ENCODE measurements at places on chromosomes 13 and 19.

DNA sequence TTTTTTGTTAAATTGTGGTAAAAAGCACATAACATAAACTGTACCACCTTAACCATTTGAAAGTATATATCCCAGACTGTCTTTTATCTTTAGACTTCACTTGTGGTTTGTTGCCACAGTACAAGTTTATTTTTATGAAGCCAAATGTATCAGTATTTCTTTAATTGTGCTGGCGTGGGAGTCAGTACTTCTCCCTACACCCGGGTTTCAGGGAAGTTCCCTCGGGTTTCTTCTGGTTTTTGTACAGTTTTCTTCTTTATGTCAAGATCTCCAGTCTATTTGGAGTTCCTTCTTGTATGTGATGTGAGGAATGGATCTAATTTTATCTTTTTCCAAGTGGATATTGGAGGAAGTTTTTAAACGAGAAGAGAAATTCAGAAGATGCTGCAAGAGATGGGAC lies 20.5 kb downstream of the CCDC8 start:
- no peak for DNase-seq

DNA sequence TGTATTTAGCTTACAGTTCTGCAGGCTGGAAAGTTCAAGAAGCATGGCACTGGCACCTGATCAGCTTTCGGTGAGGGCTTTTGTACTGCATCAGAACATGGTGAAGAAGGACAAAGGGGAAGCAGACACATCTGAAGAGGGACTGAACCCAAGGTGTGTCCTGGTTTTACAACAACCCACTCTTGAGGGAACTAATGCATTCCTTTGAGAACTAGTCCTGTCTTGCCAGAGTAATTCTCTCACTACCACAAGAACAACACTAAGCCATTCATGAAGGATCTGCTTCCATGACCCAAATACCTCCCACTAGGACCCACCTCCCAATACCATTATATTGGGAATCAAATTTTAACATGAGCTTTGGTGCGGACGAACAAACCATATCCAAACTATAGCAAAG lies 93.6 kb downstream of the RFC3 start:
- no peak for DNase-seq

DNA sequence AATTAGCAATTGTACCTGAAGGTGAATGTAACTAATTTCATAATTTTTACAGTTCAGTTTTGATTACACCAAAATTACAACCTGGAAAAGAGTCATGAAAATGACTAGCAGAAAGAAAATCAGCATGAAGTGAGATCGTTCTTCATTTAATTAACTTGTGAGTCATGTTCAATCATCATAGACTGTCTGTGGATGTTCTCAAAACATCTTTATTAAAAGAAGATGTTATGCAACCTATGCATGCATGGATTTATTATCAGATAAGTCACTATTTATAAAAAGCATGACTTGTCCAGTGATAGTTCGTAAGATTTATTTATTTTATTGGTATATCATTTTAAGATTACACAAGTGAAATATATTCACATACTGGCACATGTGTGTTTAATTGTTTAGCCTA lies 245.9 kb downstream of the ITGBL1 start:
- no peak for DNase-seq

DNA sequence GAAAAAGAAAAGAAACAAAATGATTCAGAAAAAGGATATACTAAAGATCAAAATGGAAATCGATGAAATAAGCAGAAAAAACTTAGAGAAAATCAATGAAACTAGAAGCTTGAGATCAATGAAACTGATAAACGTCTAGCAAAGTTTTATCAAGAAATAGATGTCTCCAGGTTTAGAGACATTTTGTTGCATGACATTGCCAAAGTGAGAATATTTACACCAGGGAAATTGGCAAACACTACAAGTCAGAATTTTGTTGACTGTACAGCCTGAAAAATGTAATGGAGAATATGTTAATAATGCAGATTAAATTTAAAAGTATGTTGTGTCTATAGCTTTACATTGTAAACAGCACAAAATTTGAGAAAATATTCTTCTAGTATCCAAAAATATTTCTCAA lies 5.3 kb upstream of the ZNF599 start:
- DNase-seq = no peak

DNA sequence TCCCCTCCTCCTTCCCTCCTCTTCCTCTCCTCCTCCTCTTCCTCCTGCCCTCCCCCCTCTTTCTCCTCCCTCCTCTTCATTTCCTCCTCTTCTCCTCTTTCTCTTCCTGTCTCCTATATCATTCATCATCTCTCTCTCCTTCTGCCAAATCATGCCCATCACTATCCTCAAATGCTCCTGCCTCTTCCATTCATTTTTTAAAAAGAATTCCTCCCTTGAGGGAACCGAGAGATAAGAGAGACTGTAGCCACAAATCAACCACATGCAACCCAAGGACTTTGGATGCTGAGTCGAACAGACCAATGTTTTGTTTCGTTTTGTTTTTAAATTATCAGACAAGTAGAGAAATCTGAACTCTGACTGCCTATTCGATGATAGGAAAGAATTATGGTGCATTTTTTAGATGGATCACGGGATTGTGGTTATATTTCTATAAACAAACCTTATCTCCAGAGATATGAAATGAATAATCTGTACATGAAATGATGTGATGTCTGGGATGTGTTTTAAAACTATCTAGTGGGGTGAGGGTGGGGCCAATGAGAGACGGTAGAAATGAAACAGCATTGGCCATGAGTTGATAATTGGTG lies 9.5 kb upstream of the ZNF541 start:
- DNase-seq = no peak

GRCh38 chr19:33823341-33823740 lies 26.7 kb downstream of the KCTD15 start:
- no peak for DNase-seq

GRCh38 chr13:114027046-114027715 lies 53.3 kb upstream of the C13orf46 start:
- no peak for DNase-seq

- no peak for DNase-seq
These were observed 398.9 kb downstream of the GPC6 start for GRCh38 chr13:93625536-93625935.

DNA sequence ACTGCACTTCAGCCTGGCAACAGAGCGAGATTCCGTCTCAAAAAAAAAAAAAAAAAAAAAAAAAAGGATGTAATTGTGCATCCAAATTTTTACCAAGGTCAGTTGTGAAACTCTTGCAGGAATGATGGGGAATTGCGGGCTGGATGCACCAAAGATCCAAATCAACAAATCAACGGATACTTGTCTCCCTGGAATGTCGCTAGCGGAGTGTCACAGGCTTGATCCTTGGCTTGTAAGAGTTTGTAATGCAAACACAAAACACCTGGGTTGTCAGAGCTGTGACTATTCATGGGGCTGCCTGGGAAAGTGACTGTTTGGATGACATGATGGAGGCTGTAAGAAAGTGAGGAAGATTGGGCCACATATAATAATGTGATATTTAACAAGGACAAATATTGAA lies 4.2 kb downstream of the KANK3 start:
- no peak for DNase-seq

- DNase-seq = no peak
These were observed 43.3 kb downstream of the ZNF146 start for GRCh38 chr19:36258028-36258875.

- no peak for DNase-seq
These were observed 208.3 kb downstream of the OXGR1 start for GRCh38 chr13:96785986-96786385.

DNA sequence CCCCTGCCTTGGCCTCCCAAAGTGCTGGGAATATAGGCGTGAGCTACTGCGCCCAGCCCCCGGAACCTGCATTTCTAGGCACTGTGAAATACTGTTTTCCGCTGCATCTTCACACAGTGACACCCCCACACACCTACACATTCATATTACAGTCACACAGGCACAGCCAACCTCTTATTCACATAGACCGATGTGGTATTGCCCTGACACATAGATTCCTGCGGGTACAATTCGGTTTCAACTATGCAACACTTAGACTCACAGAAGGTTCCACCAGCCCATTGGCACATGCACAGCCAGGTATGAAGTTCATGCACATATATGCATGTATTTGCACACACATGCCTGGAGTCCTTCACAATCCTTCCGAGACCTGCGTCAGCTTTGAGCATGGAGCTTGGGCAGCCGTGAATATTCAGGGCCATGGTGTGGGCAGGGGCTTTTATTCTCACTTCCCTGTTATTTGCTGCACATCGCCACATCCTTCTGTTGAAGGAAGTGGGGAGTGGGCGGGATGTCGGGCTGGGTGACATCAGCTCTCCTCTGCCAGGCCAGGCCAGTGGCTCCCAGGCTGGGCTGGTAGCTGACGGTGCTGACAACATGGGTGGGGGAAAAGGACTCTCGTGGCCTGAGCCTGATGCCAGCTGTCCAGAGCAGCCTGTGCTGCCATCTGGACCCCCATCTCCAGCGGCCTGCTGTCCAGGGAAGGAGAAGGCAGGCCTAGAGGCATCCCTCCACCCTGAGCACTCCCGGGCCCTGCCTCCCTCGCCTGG lies 5.4 kb upstream of the CDC37 start:
- DNase-seq = no peak

DNA sequence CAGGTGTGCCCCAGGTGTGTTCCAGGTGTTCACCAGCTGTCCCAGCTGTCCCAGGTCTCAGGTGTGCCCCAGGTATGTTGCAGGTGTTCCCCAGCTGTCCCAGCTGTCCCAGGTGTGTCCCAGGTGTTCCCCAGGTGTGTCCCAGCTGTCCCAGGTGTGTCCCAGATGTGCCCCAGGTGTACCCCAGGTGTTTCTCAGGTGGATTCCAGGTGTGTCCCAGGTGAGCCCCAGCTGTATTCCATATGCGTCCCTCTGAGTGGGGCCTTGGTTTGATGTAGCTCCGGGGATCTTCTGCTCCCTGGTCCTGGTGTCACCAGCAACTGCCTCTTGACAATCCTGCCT lies 719 bp upstream of the GRK1 start:
- no peak for DNase-seq

DNA sequence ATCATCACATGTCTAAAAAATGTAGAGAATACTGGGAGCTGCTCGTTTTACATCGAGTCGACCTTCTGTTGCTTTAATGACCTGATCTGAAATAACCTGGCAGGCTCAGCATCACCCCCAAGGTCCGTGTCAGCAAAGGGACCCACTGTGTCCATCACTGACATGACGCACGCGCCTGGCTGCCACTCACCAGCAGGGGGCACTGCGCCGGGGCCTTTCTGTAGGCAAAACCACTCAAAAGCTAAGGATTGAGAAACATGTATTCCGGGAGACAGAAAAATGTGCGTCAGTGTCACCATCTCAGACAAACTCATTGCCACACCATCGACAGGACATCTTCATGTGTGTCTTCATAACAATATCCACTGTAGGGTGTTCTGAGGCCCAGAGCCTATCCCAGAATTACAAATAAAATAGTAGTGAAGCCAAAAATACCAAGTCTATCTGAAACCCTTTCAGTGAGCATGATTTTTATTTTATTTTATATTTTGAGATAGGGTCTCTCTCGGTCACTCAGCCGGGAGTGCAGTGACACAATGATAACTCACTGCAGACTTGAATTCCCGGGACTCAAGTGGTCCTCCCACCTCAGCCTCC lies 130.3 kb upstream of the LSM14A start:
- peak; percentile 71 for DNase-seq

- no peak for DNase-seq
These were observed 51.5 kb upstream of the GTF3A start for GRCh38 chr13:27372896-27373295.

- no peak for DNase-seq
These were observed 887 bp downstream of the SIPA1L3 start for GRCh38 chr19:37907735-37908455.

DNA sequence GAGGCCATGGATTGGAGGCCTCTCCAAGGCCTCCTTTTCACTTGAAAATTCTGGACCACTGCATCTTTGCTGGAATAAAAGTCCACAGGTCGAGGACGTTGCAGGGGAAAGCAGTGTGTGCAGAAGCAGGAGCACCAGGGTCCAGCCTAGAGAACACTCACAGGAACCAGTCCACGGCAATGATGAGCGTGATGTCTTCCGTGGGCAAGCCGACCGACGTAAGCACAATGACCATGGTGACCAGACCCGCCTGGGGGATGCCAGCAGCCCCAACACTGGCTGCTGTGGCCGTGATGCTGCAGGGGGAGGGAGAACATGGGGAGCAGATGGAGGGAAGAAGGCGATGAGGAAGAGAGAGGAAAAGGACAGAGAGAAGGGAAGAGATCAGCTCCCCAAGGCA lies 11.5 kb downstream of the OR7C2 start:
- no peak for DNase-seq

- DNase-seq = no peak
These were observed 62.8 kb upstream of the CEACAM8 start for GRCh38 chr19:42657556-42657955.

GRCh38 chr13:109436055-109436622 lies 350.2 kb downstream of the IRS2 start:
- DNase-seq = no peak

DNA sequence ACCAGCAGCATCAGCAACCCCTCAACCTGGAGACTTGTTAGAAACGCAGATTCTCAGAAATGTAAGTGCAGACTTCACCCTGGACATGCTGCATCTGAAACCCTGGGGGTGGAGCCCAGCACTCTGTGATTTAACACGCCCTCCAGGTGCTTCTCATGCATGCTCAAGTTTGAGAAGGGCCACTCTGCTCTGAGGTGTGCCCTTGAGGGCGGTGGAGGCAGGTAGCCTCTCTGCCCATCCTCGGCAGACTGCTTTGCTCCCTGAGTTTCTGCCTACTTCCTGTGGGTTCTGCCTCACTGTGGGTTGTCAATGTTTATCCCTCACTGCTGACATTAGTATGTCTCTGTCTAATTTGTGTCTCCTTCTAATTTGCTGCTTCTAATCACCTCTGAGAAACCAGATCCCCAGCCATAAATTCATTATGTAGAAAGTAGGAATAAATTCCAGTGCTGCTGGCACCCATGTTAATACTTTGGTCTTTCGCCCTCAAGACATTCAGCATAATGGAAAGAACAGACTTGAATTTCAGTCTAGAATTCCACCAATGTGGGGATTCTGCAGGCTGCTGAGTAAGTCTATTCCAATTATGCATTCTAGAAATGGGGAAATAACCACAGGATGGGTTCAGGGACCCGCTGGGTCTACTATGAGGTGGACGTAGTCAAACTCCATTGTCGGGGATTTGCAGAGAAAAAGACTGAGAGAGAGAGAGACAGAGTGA lies 51.3 kb upstream of the CYSLTR2 start:
- DNase-seq = no peak

- no peak for DNase-seq
These were observed 125.7 kb upstream of the PEG3 start for GRCh38 chr19:56966225-56966696.

DNA sequence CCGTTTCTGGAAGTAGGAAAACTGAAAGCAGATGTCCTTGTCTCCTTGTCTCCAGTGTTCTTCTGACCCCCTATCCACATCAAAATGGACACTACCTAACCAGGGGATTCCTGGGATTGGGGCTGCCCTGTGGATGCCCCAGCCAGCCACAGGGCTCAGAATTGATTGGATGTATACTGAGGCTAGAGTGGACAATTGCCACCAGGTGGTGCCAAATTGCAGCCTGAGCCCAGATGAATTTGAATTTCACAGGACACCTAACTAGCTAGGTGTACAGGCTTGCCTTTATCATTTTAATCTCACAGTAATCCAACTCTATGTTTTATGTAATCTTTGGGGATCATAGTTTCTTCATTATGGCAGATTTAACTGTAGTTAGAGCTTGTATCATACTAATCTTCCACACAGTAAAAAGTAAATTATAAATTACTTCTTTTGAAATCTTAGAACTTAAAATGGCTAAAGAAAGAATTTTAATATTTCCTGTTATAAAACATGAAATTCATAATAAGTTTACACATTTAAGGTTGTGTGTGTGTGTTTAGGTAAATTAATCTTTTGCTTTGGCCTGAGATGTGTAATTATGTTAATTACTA lies 58.0 kb downstream of the PIBF1 start:
- peak; percentile 33 for DNase-seq
